NCI-H1105 (cell line): ENCODE measurements at places on chromosomes 1 and 21.
A peak's percentile ranks its signal among the peaks of the same experiment; 100 is the strongest.

DNA sequence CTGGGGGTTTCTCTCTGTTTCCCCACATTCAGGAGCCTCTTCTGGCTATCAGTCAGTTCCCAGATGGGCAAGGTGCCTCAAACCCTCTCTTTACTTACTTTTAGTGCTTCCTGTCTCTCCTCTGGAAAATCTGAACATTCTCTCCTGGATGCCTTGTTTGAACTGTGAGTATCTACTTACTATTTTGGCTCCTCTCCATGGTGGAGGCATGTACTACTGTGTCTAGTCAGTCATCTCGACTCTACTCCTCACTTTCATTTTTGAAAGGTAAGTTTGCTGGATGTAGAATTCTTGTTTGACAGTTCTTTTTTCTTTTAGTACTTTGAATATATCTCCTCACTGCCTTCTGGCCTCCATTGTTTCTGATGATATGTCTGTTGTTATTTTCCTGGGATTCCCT lies 70.9 kb upstream of the FAM78B start:
- DNase-seq = no peak

GRCh38 chr1:248800459-248800858 lies 25.3 kb downstream of the SH3BP5L start:
- no peak for DNase-seq

GRCh38 chr1:70666381-70667140 lies 255.5 kb downstream of the CTH start:
- no peak for DNase-seq

DNA sequence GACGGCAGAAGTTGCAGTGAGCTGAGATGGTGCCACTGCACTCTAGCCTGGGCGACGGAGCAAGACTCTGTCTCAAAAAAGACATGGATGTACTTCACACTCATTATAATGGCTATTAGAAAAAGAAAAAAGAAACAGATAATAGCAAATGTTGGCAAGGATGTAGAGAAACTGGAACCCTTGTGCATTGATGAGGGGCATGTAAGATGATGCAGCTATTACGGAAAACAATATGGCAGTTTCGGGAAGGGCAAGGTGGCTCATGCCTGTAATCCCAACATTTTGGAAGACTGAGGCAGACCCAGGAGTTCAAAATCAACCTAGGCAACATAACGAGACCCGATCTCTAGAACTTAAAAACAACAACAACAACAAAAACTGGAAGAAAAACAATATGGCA lies 22.3 kb downstream of the TRIT1 start:
- DNase-seq = no peak

- no peak for DNase-seq
Measured at GRCh38 chr1:12067900-12068821, 5.1 kb downstream of the TNFRSF8 start.

DNA sequence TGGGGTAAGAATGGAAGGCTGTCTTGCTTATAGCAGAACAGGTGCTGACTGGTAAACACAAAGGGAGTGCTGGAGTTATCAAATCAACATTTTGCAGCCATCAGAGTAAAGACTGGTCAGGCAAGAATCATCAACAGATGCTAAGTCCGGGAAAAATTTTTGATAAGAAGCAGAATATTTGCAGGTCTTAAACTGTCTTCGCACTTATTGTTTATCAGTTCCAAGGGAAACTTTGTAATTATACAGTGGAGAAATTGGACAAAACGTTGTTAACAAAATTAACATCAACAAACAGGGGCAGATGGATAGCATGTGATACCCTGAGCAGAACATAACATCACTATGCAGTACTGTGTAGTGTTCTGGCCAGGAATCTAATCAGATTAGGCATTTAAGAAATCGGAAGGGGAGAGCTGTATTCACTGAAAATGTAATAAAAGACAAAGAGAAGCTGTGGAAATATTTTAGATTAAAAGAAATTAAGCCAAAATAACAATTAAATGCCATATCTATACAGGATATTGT lies 127.1 kb downstream of the DAB1 start:
- no peak for DNase-seq

DNA sequence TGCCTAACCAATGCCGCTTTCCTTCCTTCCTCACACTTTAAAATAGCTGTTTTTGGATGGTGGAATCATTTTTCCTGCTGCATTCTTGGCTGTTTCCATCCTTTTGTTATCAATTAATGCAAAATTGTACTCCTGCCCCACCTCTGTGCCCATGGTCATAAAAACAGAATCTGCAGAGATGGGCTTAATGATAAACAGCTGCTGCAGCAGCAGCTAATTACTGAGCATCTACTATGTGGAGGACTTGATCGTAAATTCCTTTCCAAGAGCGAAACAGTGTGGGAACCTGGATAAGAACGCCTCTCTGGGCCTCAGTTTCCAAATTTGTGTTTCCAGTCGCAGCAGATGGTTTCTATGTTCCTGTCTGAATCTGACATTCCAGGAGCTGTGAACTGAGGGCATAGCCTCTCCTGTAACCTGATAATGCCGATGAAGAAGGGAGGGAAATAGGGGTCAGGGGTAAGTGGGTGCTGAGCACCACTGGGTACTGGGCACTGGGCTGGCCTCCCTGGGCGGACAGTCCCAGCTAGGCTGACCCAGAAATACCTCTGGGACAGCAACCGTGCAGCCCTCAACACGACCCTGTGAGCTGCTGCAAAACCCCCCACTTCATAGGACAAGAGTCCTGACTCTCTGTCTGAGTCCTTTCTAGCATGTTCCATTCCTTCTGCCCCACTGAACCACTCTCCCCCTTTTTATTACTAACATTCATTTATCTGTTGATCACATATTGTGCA lies 121.7 kb downstream of the DMRTB1 start:
- DNase-seq = no peak

- DNase-seq = peak; percentile 99
Measured at GRCh38 chr1:161201836-161202712, at the start of gene NDUFS2. Gene NDUFS2, plus strand, starts transcription at chr1:161202367. Its CDS starts 19 bp downstream, at chr1:161202386.

DNA sequence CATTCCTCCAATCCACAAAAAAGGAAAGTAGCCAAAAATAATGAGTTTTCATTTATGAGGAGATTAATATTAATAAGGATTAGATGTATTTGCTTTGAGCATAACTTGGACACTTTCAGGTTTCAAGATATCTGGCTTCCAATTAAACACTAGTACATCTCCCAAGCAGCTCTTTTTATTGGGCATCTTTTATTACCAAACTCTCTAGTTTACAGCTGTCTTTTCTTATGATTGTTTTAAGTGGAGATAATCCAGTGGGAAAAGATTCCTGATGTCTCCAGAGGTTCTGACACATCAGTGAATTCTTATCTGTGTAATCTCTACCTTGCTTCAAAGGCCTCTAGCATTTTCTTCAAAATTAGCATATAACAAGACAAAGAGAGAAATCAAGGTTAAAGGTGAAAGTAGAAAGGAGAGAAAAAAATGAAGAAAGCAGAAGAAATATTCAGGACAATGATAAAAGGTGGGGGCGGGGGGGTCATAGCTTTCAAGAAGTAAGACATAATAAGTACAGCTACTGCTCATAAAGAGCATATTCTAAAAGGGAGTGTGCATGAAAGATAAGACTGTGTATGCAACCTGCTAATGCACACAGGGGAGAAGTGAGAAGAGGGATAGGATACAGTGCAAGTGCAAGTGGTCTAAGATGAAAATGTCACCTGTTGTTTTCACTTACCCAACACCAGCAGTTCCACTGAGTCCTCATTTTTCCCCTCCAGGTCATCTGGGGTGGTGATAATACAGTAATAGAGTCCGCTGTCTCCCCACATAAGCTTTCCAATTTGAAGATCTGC lies 19.1 kb downstream of the ILDR2 start:
- no peak for DNase-seq

GRCh38 chr1:21192284-21192683 lies 15.6 kb upstream of the EIF4G3 start:
- DNase-seq = no peak

DNA sequence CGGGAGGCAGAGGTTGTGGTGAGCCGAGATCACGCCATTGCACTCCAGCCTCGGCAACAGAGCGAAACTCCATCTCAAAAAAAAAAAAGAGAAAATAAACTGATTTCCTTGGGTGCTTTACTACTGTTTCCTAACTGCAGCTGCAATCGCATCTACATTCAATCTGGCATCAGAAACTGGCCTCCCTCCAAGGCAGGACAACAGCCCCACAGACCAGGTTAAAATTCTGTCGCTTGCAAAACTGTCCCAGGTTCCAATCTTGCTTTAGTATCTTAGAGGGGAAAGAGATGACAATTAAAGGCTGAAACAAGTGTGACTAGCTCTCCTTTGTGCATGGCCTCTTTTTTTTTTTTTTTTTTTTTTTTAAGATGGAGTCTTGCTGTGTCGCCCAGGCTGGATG lies 32.4 kb upstream of the SLC25A33 start:
- no peak for DNase-seq

- DNase-seq = no peak
Measured at GRCh38 chr1:27755865-27756264, 17.2 kb upstream of the STX12 start.

- DNase-seq = no peak
Measured at GRCh38 chr1:157152510-157152909, 14.3 kb upstream of the ETV3 start.

DNA sequence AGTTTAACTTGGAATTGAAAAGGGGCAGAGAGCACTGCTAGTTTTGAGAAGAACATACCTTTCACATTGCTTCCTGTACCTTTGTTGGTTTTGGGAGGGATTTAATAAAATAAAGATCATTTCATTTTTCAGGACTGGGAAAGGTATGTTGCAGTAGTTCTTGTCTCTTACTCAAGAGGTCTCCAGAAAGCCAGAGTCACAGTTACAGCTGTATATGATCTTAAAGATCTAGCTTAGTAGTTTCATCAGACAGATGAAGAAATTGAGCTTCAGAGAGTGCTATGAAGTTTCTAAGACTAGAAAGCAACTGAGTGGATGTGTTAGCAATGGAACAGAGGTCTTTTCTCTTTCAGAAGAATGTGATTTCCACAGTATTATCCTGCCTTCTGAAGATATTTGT lies 1.0 kb downstream of the OR10K2 start:
- DNase-seq = no peak

DNA sequence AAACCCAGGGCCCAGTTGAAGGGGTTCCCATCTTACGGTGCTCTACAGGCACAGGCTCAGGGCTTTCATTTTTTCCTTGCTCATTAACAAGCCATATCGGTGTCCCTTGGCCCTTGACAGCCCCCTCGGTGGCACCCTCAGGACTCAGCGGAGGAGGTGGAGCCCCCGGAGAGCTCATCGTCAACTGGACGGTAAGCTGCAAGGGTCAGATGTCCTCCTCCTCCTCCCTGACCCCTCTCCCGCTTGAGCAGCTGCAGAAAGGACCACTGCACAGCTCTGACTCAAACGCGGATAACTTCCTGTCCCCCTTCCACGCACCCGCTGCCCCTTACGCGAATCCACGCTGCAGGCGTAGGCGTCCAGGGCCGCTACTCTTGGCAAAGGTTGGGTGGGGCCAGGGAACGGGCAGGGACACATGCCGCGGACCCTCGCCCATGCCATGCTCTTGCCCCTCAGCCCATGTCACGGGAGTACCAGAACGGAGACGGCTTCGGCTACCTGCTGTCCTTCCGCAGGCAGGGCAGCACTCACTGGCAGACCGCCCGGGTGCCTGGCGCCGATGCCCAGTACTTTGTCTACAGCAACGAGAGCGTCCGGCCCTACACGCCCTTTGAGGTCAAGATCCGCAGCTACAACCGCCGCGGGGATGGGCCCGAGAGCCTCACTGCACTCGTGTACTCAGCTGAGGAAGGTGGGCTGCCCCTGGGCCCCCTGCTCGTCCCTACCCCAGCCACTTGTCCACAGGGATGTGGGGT lies 14.7 kb downstream of the TMEM81 start:
- no peak for DNase-seq

- DNase-seq = no peak
Measured at GRCh38 chr1:73593364-73593763, 604.6 kb downstream of the LRRIQ3 start.

DNA sequence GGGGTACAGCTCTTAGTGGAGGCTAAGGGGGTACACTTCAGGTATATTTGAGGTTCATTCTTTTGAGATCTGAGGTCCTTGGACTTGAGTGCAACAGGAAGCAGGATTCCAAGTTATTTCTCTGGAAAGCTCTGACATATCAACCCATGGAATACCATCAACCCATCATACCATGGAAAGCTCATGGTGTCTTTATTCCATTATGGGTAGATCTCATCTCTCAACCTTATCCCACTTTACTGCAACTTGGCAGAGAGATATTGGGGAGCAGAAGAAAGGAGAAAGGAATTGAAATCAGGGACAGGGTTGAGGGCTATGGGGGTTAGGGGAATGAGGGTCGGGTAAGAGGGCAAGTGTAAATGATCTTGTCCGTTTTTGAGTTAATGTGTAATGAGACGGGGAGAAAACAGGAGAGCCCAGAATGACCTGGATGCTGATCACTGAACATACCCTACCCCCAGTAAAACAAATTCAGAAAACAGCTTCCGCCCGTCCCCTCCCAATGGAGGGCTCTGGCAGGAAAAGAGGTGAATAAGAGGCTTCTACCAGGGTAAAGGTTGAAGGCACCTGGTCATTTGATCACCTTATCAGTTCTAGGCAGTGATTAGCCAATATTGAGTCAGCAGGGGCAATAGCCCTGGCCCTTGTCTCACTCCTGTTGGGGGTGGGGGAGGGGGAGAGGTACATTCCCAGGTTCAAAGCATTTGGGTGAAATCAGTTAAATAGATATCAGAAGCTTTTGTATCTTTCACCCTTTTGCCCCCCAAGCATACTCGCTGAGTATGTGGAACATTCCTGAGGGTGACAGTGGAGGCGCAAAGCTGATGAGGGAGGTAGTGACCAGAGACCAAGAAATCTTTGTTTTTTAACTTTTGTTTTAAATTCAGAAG lies 622 bp upstream of the APOA2 start:
- DNase-seq = no peak

DNA sequence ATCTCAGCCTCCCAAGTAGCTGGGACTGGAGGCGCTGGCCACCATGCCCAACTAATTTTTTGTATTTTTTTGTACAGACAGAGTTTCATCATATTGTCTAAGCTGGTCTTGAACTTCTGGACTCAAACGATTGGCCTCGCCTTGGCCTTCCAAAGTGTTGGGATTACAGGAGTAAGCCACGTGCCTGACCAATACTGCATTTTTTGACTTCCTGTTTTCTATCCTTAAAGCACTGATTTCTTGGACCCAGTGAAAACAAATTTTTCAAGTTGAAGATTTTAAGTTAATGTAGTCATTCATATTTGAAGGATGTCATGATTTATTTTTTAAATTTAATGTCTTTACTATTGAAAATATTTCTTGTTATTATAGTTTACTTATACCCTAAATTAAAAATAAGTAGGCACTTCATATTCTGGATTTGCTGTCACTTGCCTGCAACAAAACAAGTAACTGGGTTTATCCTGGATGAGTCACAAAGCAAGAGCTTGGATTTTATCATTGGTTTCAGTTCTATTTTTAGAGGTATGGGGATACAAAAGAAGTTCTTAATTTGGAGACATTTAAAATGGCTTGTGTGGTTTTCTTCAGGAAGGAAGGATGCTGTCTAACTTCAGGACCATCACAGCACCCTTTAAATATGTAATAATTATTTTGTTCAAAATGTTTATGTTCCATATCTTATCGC lies 2.2 kb upstream of the VPS45 start:
- no peak for DNase-seq

- no peak for DNase-seq
Measured at GRCh38 chr21:38990424-38990794, 184.7 kb downstream of the ETS2 start.

- DNase-seq = no peak
Measured at GRCh38 chr1:220371324-220371723, 99.1 kb upstream of the RAB3GAP2 start.
